ENCODE measurements at places on chromosomes 12 and 14. TPM values are rescaled to one million over a fixed set of nuclear protein-coding genes. Genes with fewer than 3 reads are reported as not detected.

GRCh38 chr12:41919526-41920261, 225.0 kb downstream of the GXYLT1 start:
- no peak for DNase-seq
- H3K4me1 ChIP-seq, result peaks cover 6% of the 10 kb centered on the region
- H3K27ac ChIP-seq, result no peak overlapping the region
- no peak overlapping the region for H3K4me3 ChIP-seq
- no peaks in the 10 kb centered on the region for H3K36me3 ChIP-seq

DNA sequence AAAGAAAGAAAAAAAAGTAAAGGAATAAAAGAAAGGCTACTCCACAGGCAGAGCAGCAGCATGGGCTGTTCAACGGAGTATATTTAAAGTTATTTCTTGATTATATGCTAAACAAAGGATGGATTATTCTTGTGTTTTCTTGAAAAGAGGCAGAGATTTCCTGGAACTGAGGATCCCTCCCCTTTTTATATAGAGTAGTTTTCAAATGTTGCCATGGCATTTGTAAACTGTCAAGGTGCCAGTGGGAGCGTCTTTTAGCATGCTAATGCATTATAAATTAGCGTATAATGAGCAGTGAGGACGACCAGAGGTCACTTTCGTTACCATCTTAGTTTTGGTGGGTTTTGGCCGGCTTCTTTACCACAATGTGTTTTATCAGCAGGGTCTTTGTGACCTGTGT, 383.0 kb downstream of the PCNX1 start:
- no peaks in the 10 kb centered on the region for H3K36me3 ChIP-seq
- H3K27me3 ChIP-seq, result no peaks in the 10 kb centered on the region
- no peak overlapping the region for H3K4me3 ChIP-seq
- H3K4me1 ChIP-seq, result peaks cover 5% of the 10 kb centered on the region
- no peak for DNase-seq

GRCh38 chr12:84911271-84912197, 1.1 kb downstream of the SLC6A15 start:
- no peaks in the 10 kb centered on the region for H3K27me3 ChIP-seq
- peaks cover 17% of the 10 kb centered on the region for H3K4me1 ChIP-seq
- peaks cover 5% of the 10 kb centered on the region for H3K36me3 ChIP-seq
- DNase-seq, result peak; percentile 90
- H3K4me3 ChIP-seq, result peak overlapping the region; percentile 92

DNA sequence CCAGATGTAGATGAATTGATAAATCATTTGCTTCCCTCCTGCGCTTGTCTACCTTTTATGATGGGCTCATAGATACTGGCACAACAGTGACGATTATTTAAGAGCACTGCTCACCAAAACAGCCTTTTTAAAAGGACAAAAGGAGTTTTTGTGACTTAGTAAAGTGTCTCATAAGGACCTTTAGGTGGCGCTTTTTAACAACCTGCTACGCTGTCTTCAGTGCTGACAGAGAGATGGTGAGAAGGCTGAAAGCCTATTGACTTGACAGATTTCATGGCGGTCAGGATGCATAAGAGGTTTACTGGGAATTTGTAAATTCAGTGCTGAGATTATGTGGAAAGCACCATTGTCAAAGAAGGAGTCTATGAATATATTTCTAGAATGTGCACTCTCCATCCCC, 87.6 kb downstream of the SLC15A5 start:
- no peak overlapping the region for H3K4me3 ChIP-seq
- no peaks in the 10 kb centered on the region for H3K4me1 ChIP-seq
- peaks cover 16% of the 10 kb centered on the region for H3K27me3 ChIP-seq
- DNase-seq, result no peak
- no peak overlapping the region for H3K27ac ChIP-seq
- H3K36me3 ChIP-seq, result no peaks in the 10 kb centered on the region

DNA sequence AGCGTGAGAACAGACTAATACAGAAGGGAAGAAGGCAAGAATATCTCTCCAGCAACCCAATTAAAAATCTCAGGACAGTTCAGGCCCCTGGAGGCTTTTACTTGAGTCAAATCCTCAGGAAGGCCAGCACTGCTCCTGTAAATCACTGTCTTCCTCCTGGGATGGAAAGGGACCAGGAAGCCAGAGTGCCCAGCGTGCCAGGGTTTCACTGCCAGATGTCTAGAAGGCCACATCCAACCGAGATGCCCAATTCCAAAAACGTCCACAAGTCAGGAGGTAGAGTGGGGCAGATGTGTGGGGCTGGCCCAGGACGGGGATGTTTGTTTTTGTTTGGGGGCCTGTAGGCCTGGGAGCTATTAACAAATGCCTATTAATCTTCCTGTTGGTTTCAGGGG, 332.0 kb downstream of the MED13L start:
- no peaks in the 10 kb centered on the region for H3K27me3 ChIP-seq
- H3K27ac ChIP-seq, result no peak overlapping the region
- H3K4me3 ChIP-seq, result no peak overlapping the region
- no peak for DNase-seq

DNA sequence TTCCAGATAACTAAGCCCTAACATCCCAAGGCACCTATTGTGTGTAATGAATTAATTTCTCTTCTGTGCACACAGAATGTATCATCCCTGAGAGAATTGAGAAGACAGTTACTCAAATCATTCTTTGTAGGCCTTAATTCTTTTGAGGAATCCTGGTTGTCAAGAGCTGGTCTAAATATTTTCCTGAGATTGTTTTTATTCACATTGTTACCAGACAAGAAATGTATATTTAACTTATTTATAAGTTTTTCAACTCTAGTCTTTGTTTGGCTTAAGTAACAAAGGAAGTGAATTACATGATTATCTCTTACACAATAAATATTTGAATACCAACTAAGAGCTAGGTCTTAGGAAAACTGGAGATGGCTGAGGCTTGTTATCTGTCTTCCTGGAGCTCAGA, 169.4 kb downstream of the DACT1 start:
- H3K27me3 ChIP-seq, result peaks cover 35% of the 10 kb centered on the region
- H3K36me3 ChIP-seq, result no peaks in the 10 kb centered on the region
- no peak overlapping the region for H3K27ac ChIP-seq

- no peaks in the 10 kb centered on the region for H3K36me3 ChIP-seq
- H3K4me3 ChIP-seq, result no peak overlapping the region
- no peak for DNase-seq
- no peak overlapping the region for H3K27ac ChIP-seq
- H3K27me3 ChIP-seq, result no peaks in the 10 kb centered on the region
Observed at GRCh38 chr14:23181453-23181852, 2.0 kb downstream of the SLC7A8 start.

DNA sequence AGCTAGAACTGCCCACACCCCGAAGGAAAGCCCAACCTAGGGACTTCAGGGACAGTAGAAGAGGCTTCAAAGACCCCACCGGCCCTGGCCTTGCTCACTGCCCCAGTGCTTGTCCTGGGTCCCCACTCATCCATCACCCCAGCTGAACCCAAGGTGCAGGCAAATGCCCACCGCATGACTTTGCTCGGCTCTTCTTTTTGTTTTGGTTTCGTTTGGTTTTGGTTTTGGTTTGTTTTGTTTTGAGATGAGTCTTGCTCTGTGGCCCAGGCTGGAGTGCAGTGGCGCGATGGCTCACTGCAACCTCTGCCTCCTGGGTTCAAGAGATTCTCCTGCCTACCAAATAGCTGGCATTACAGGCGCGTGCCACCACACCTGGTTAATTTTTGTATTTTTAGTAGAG, 9.0 kb downstream of the CCDC85C start:
- H3K4me1 ChIP-seq, result peaks cover 6% of the 10 kb centered on the region
- H3K4me3 ChIP-seq, result no peak overlapping the region
- H3K27ac ChIP-seq, result no peak overlapping the region
- no peaks in the 10 kb centered on the region for H3K36me3 ChIP-seq
- no peak for DNase-seq

DNA sequence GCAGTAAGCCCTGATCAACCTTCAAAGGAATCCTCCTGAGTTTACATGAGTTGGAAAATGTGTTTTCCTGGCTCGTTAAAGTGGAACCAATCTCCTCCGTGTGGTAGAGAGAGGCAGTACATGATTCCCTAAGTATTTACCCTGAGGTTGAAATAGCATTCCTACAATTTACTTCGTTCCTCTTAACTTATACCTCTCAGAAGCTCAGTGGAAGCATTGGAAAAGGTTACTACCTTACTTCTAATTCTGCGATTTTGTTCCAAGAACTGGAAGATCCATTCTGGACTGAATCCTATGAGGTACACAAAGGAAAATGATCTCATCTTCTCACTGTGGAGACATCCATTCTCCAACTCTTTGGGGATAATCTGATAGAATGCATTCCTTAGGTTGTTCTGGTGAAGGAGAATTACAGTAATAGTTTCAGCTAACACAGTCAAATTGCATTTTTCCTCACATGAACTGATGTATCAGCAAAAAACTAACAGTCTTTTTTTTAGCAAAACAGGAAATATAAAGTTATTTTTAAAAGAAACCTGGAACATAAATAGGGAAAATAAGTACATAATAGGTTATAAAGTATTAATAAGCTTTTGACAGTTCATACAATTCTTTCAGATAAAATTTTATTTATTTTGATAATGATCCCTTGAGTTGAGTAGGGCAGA, 475.6 kb downstream of the PDZRN4 start:
- DNase-seq, result peak; percentile 24
- H3K27me3 ChIP-seq, result no peaks in the 10 kb centered on the region
- no peaks in the 10 kb centered on the region for H3K4me1 ChIP-seq
- H3K36me3 ChIP-seq, result no peaks in the 10 kb centered on the region

GRCh38 chr12:130425698-130426245, 88.1 kb downstream of the PIWIL1 start:
- H3K27me3 ChIP-seq, result no peaks in the 10 kb centered on the region
- no peak for DNase-seq
- no peak overlapping the region for H3K27ac ChIP-seq
- H3K4me3 ChIP-seq, result no peak overlapping the region

DNA sequence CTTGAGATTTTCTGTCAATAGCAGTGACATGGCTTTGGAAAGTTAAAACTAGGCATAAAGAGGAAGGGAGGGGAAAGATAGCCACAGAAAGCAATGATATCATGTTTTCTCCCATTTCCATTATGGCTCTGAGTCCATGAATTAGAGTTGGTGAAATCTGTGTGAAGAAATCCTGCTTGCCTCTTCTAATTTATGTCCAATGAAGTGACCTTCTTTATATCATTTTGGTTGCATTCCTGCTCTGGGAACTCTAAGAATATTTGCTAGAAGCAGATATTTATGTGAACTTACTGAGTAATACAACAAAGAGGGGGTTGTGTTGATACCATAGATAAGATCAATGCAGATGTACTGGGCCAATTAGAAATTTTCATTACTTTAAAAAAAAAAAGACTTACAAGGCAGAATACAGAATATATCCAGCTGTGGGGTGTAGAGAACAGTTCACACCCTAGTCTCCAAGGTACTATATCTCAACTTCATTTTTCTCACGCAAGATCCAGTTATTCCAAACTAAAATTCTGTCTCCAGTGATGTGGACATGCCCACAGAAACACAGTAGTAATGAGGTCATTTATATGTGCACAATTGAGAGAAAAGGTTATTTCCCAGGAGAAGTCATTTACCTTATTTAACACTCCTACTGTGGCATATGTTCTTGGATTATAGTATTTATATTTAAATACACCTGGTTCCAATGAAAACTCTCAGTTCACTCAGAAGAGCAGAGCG, 51.5 kb upstream of the KCNJ8 start:
- no peak overlapping the region for H3K4me3 ChIP-seq
- H3K4me1 ChIP-seq, result no peaks in the 10 kb centered on the region
- no peak overlapping the region for H3K27ac ChIP-seq
- peaks cover 25% of the 10 kb centered on the region for H3K27me3 ChIP-seq

DNA sequence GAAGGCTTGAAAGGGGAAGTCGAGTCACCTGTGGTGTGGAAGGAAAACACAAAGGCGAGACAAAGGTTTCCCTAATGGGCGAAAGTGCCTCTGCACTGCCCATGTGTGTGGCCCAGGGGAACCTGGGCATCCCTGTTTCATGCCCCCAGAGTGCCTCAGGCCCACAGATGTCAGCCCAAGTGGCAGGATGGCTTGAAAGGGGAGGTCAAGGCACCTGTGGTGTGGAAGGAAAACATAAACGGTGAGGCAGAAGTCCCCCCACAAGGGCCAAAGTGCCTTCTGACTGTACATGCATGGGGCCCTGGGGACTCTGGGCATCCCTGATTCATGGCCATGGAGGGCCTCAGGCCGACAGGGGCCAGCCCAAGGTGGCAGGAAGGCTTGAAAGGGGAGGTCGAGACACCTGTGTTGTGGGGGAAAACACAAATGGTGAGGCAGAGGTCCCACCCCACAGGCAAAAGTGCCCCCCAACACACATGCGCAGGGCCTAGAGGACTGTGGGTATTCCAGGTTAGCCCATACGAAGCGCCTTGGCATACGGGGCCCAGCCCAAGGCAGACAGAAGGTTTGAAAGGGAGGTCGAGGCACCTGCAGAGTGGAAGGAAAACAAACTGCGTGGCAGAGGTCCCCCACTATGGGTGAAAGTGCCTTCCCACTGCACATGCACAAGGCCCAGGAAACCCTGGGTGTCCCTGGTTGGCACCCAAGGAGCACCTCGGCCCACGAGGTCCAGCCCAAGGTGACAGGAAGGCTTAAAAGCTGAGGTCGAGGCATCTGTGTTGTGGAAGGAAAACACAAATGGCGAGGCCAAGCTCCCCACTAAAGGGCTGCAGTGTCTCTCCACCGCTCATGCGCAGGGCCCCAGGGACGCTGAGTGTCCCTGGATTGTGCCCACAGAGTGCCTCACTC, 382.3 kb downstream of the ALG10 start:
- no peak overlapping the region for H3K27ac ChIP-seq
- H3K27me3 ChIP-seq, result no peaks in the 10 kb centered on the region
- no peak for DNase-seq
- peaks cover 5% of the 10 kb centered on the region for H3K36me3 ChIP-seq
- no peaks in the 10 kb centered on the region for H3K4me1 ChIP-seq

DNA sequence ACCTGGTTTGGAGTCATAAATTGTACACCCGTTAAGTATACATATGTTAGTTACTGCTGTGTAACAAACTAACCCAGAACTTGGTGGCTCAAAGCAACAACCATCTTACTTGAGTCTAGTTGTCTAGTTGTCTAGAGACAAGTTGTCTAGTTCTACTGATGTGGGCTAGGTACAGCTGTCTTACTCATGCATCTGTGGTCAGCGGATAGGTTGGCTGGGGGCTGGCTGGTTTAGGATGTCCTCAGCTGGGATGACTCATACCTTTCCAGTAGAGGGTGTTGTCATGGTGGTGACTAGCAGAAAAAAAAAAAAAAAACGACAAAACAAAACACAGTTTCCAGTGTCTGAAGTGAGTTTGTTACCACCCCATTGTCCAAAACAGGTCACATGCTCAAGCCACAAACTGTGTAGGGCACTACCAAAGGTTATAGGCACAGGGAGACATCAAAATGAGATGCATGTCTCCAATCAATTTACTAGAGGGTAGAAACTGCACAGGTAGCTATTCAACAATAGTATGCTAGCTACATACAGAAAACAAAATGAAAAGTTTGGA, 680.3 kb downstream of the MED13L start:
- H3K27ac ChIP-seq, result no peak overlapping the region
- no peak overlapping the region for H3K4me3 ChIP-seq
- no peaks in the 10 kb centered on the region for H3K4me1 ChIP-seq
- H3K36me3 ChIP-seq, result no peaks in the 10 kb centered on the region
- H3K27me3 ChIP-seq, result peaks cover 10% of the 10 kb centered on the region

- H3K4me3 ChIP-seq, result no peak overlapping the region
- DNase-seq, result no peak
- no peaks in the 10 kb centered on the region for H3K36me3 ChIP-seq
Observed at GRCh38 chr14:36940476-36940875, 231.9 kb downstream of the SLC25A21 start.

Gene B3GNT4
- 1.8 TPM for total RNA-seq

Gene CISTR
- total RNA-seq, result not detected

Gene RDH5
- total RNA-seq, result 3.9 TPM

Gene SLC5A8
- total RNA-seq, result not detected

Gene ADAMTS20
- not detected for total RNA-seq

Gene KCNH3
- not detected for total RNA-seq

Gene SLC48A1
- total RNA-seq, result 19.4 TPM

Gene MYH7
- total RNA-seq, result not detected

Gene HOXC5
- not detected for total RNA-seq

Gene HPD
- not detected for total RNA-seq
